Naive thymus-derived CD4-positive, alpha-beta T cell (primary cell): ENCODE measurements at places on chromosomes 1 and 21. TPM values are rescaled to one million over a fixed set of nuclear protein-coding genes. Genes with fewer than 3 reads are reported as not detected.

GRCh38 chr1:1430114-1430982 is 5.1 kb upstream of the VWA1 start:
- H3K36me3 ChIP-seq = no peaks in the 10 kb centered on the region
- H3K27me3 ChIP-seq = no peaks in the 10 kb centered on the region
- DNase-seq = no peak
- no peak overlapping the region for H3K4me3 ChIP-seq
- no peaks in the 10 kb centered on the region for H3K4me1 ChIP-seq

- no peaks in the 10 kb centered on the region for H3K4me1 ChIP-seq
- no peaks in the 10 kb centered on the region for H3K36me3 ChIP-seq
These were observed 16.1 kb upstream of the AJAP1 start for GRCh38 chr1:4638345-4638729.

DNA sequence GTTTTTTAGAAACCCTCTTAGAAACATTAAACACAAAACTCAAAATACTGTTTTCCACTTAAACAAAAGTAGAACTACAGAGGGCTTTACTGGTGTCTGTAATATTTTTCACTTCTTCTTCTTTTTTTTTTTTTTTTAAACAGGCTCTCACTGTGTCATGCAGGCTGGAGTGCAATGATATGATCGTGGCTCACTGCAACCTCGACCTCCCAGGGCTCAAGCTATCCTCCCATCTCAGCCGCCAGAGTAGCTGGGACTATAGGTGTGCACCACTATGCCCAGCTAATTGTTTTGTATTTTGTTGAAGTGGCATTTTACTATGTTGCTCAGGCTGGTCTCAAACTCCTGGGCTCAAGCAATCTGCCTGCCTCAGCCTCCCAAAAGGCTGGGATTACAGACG is 194.8 kb downstream of the DAB1 start:
- no peak for DNase-seq
- no peaks in the 10 kb centered on the region for H3K4me1 ChIP-seq
- no peak overlapping the region for H3K4me3 ChIP-seq
- H3K27me3 ChIP-seq = no peaks in the 10 kb centered on the region
- H3K36me3 ChIP-seq = no peaks in the 10 kb centered on the region
- H3K27ac ChIP-seq = no peak overlapping the region

DNA sequence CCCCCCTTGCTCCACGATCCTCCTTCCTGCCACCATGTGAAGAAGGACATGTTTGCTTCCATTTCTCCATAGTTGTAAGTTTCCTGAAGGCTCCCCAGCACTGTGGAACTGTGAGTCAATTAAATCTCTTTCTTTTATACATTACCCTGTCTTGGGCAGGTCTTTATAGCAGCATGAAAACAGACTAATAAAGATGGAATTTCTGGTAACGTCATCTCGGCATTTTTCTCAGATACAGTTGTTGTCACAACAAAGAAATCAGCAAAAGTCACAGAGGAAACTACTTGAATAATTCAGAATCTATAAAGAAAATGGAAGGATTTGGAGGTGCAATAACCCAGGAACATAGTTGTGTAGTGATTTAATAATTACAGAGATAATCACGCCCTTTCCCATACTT is 4.4 kb downstream of the APCS start:
- H3K4me1 ChIP-seq = no peaks in the 10 kb centered on the region
- H3K4me3 ChIP-seq = no peak overlapping the region
- no peaks in the 10 kb centered on the region for H3K27me3 ChIP-seq
- no peak overlapping the region for H3K27ac ChIP-seq
- no peak for DNase-seq

DNA sequence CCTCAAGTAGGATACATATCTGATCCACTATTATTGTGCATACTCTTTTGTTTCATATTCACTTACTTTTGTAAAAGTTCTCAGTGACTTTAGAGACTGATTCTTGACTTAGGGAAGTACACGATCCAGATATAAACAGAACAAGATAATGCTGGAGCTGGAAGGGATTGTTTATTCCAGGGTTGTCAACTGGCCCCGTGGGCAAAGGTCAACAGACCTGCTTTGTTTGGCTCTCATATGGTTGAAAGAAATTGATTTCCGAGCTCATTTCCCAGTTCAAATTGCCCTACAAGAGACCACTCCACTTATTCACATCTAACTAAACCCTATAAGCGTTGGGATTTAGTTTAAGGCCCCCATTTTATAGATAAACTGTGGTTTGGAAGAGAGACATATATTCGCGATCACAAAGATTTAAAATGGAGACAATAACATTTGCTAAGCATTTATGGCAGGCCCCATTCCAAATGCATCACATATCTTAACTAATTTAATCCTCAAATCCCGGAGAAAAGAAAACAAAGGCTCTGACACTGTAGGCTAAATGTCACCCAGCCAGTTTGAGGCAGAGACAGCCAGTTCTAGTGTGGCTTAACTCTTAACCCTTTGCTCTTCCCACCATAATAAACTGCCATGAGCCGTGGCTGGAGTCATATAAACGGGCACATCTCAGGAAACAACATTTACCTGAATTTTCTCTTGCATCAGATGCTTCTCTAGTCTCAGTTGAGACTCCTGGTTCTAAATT is 20.6 kb downstream of the REG4 start:
- H3K36me3 ChIP-seq = no peaks in the 10 kb centered on the region
- H3K27me3 ChIP-seq = no peaks in the 10 kb centered on the region
- no peak overlapping the region for H3K27ac ChIP-seq

- no peaks in the 10 kb centered on the region for H3K27me3 ChIP-seq
- no peak for DNase-seq
- peaks cover 6% of the 10 kb centered on the region for H3K36me3 ChIP-seq
- H3K4me1 ChIP-seq = peaks cover 9% of the 10 kb centered on the region
- peak overlapping the region; percentile 77 for H3K4me3 ChIP-seq
These were observed 716 bp downstream of the CTBS start for GRCh38 chr1:84573481-84573966.

GRCh38 chr1:54835131-54835898 is 34.2 kb upstream of the TTC22 start:
- H3K27ac ChIP-seq = no peak overlapping the region
- DNase-seq = no peak
- no peak overlapping the region for H3K4me3 ChIP-seq
- H3K36me3 ChIP-seq = no peaks in the 10 kb centered on the region

DNA sequence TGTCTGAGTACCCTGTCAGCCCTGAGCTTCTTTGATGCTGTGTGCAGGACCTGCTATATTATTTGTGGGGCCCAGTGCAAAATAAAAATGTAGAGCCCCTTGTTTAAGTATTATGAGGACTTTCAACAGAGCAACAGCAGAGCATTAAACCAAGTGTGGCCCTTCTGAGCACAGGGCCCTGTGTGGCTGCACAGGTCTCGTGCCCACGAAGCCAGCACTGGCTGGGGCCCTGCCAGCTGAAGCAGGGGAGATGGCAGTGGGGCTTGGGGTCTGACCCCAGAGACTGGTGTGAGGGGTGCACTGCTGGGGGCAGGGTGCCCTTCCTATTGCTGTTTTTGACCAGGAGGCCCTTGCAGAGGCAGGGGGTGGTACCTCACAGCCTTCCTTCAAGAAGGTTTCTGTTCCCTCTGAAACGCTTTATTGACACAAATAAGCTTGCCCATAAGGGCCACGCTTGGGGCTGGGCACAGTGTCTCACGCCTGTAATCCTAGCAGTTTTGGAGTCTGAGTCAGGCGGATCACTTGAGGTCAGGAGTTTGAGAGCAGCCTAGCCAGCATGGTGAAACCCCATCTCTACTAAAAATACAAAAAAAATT is 2.2 kb upstream of the SEMA4A start:
- no peak overlapping the region for H3K4me3 ChIP-seq
- H3K36me3 ChIP-seq = no peaks in the 10 kb centered on the region
- H3K27me3 ChIP-seq = no peaks in the 10 kb centered on the region

- no peaks in the 10 kb centered on the region for H3K4me1 ChIP-seq
- no peak for DNase-seq
- H3K27ac ChIP-seq = no peak overlapping the region
- H3K27me3 ChIP-seq = no peaks in the 10 kb centered on the region
- no peaks in the 10 kb centered on the region for H3K36me3 ChIP-seq
These were observed 4.5 kb upstream of the NFASC start for GRCh38 chr1:204866051-204866596.

GRCh38 chr1:113813218-113813617 is 942 bp upstream of the RSBN1 start:
- peak overlapping the region; percentile 88 for H3K4me3 ChIP-seq
- no peaks in the 10 kb centered on the region for H3K27me3 ChIP-seq
- DNase-seq = no peak
- peaks cover 17% of the 10 kb centered on the region for H3K4me1 ChIP-seq
- H3K36me3 ChIP-seq = peaks cover 6% of the 10 kb centered on the region

DNA sequence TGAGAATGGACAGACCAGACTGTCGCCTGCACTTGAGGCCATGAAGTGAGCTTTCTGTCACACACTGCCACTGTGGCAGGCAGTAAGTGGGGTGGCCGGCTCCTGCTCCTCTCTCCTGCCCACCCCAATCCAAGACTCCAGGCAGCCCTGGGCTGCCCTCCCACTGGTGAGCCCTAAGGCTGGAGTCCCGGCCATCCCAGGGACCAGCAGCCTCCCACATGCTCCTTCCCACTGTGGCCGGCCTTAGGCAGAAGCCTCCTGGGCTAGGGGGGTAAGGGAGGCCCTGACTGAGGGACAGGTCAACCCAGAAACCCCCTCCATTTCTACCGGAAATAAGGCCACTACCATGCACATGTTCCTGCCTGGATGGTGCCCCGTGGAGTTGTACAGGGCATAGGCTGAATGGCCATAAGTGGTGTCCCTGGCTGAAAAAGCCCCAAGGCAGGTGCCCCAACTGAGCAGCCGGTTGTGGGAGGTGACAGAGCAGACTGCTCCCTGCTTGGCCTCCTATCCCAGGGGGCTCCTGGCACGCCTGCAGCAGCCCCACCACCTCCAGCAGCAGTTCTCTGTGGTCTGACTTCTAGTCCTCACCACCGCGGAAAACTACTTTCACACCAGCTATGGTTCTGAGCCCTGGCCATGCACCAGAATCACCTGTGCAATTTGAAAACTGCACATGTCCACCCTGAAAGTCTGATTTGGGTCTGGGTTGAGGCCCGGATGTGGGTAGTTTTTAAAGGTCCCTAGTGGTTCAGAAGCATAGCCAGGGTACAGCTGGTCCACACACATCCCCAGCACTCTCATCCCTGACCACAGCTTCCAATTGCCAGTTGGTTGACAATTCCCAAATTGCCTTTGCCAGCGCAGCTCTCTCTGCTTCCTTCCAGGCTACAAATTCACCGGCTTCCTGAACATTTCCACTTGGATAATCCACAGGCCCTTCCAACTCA is 1.6 kb upstream of the ARTN start:
- H3K4me3 ChIP-seq = no peak overlapping the region
- no peak overlapping the region for H3K27ac ChIP-seq
- no peaks in the 10 kb centered on the region for H3K36me3 ChIP-seq
- H3K4me1 ChIP-seq = peaks cover 9% of the 10 kb centered on the region

DNA sequence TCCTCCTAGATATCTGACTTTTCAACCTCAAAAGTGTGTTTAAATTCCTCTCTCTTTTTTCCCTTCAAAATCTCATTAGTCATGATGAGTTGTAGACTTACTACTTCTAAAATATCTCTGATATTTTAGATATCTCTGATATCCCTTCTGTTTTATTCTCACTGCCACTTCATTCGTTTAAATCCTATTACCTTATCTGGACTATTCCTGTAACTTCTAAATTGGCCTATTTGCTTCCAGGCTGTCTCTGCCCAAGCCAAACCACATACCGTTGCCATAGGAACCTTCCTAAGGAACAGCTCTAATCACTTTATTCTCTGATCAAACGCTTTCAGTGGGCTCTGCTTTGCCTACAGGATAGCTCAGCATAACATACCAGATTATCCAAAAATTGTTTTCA is 333.1 kb upstream of the CHRM3 start:
- no peaks in the 10 kb centered on the region for H3K27me3 ChIP-seq
- H3K4me3 ChIP-seq = no peak overlapping the region
- H3K4me1 ChIP-seq = no peaks in the 10 kb centered on the region
- DNase-seq = no peak
- no peaks in the 10 kb centered on the region for H3K36me3 ChIP-seq

SPRR5 gene
- total RNA-seq = not detected

TMCO2 gene
- not detected for total RNA-seq

MOB3C gene
- 15.3 TPM for total RNA-seq
